ENCODE measurements at places on chromosomes 7 and 10.

- no peak for DNase-seq
Measured at GRCh38 chr7:951881-952547, 2.5 kb downstream of the ADAP1 start.

DNA sequence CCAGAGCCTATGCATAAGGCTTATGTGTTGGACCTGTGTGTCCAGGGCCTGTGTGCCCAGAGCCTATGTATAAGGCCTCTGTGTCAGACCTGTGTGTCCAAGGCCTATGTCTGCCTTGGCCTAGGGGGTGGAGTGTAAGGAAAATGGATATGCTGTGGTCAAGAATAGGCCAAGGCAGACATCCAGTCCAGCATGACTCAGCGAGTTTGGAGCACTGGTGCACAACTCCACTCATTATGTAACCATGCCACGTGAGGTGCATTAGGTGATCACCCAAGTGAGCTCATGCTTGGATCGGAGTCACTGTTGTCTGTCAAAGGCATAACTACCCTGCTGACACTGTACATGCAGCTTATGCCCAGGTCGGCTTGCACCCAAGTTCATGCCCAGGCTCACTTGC, 238.9 kb downstream of the CACNA2D1 start:
- no peak for DNase-seq

- no peak for DNase-seq
Measured at GRCh38 chr7:2613931-2614600, 17.7 kb upstream of the TTYH3 start.

- DNase-seq: no peak
Measured at GRCh38 chr7:45580053-45580872, 6.1 kb downstream of the ADCY1 start.

DNA sequence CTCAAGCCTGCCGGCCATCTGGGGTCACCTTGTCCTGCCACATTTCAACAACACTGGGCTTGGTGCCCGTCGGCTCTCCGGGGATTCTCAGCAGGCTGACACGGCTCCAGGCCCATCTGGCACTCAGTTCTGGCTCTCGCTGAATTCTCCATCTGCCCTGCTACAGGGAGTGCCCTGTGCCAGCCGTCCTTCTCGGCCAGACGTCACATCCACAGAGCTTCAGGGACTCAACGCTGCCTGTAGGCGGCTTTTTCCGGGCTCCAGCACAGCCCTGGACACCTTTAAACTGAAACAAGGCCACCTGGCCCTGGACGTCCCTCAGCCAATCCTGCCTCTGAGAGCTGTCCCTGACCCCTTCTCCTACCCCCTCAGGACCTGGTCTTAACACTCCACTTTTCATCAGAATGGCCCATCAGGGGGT, 43.0 kb downstream of the TMEM130 start:
- no peak for DNase-seq

DNA sequence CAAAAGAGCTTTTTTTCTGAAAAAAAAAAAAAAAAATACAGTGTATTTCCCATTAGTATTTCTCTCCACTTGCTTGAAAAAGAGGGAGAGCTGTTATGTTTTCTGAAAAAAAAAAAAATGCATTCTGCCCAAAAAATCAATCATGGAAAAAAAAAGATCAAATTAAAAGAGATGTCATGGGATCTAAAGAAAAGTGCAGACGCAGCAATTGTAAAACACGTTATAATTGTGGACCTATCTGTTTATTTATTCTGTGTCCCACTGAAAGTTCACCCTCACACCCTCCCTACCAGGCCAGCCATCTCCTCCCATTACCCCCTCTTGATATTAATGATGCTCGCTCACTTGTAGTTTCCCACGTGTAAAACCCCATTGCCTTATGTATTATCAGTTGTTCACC, 674.0 kb upstream of the C7orf33 start:
- DNase-seq: no peak

GRCh38 chr10:116121640-116122525, 151.1 kb downstream of the GFRA1 start:
- no peak for DNase-seq

DNA sequence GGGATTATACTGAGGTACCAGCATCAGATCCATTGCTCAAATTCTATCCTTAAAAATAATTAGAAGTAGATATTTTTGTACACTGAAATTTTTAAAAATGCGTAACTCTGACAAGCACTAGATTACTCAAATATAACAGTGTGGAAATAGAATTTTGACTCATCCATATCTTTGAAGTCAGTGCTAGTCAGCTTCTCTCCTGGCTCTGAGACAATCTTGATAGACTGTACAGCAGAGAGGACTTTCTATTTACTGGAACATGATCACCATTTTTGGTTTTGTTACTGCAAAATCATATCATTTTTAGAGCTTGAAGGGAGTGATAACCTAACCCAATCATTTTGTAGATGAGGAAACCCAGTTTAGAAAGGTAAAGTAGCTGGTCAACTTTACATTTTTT, 195.0 kb downstream of the MTERF1 start:
- DNase-seq: no peak
